ENCODE measurements at places on chromosomes 2 and 18. TPM values are rescaled to one million over a fixed set of nuclear protein-coding genes. Genes with fewer than 3 reads are reported as not detected.

The ATP8B1 gene
- 42.0 TPM for total RNA-seq

The SPC25 gene
- 0.67 TPM for total RNA-seq

The NEB gene
- total RNA-seq = 2.1 TPM

The GPAT2 gene
- total RNA-seq = 4.4 TPM

The TUBA4B gene
- total RNA-seq = 20.3 TPM

The IGFBP2 gene
- total RNA-seq = 75.9 TPM

The ALK gene
- total RNA-seq = 0.09 TPM

The UGT1A9 gene
- not detected for total RNA-seq

GRCh38 chr18:48862132-48862531 is 88.6 kb downstream of the SMAD7 start:
- DNase-seq = no peak

DNA sequence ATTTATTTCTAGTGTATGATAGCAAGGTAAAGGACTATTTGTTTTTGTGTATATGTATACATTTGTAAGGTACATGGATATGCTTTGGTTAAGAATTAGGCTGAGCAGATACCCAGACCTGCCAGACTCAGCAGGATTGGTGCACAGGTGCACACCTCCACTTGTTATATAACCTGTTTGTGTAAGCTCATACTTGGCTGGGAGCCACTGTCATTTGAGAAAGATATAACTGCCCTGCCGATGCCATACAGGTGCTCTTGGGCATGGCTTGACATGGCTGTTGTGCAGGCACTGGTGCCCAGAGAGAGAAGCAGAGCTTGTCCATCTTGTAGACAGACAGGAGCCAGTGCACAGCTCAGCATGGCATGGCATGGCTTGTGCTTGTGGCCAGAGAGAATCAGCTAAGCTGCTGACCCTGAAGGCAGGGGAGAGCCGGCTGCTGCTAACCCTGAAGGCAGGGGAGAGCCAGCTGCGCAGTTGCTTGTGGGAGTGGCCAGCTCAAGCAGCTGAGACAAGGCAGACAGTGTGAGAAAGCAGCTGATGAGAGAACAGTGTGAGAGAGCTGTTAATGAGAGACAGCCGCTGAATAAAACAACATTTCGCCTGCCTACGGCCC is 136.5 kb downstream of the RNF144A start:
- DNase-seq = no peak

DNA sequence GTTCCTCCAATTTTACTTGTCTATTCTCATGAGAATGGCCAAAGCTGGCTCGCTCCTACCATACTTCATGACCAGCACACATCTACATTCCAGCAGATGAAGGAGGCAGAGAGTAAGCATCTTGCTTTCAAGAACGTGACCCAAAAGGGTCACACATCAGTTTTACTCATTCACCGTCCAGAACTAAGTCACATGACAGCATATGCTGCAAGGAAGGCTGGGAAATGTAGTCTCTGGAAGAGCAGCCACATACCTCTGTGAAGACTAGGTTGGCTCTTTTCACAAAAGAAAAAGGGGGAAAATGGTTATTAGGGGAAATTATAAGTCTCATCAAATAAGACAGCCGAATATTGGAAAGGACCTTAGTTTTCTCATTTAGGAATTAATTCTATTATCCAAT is 835.3 kb downstream of the EPHA4 start:
- DNase-seq = no peak

DNA sequence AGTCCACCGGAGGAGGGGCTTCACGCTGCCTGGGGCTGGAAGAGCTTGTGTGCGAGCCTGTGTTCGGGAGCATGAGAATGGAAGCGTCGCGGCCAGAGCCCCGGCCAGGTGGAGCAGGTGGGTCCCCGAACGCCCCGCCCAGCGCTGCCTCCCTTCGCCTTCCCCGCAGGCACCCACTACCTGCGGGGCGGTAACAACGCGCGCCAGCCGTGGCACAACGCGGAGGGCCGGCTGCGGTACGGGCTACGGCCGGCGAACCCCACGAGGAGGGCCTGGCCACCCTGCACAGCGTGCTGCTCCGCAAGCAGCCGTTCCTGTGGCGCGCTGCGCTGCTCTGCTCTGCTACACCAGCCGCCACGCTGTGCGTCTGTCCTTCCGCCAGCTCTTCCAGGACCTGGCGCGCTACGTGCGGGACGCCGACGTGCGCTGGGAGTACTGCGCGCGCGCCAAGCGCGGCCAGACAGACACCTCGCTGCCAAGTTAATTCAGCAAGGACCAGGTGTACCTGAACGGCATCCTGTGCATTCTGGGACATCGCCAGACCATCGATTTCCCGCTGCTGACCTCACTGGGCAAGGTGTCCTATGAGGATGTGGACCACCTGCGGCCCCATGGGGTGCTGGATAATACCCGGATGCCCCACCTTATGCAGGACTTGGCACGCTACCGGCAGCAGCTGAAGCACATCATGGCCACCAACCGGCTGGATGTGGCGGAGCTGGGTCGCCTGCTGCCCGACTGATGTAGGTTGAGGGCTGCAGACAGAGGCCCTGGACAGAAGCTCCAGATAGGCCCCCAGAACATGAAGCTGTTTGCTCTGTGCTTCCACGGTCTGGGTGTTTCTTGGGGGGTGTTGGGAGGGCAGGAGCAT is 200.6 kb downstream of the NAPG start:
- no peak for DNase-seq

GRCh38 chr2:20599861-20600461 is 50.9 kb downstream of the HS1BP3 start:
- no peak for DNase-seq

DNA sequence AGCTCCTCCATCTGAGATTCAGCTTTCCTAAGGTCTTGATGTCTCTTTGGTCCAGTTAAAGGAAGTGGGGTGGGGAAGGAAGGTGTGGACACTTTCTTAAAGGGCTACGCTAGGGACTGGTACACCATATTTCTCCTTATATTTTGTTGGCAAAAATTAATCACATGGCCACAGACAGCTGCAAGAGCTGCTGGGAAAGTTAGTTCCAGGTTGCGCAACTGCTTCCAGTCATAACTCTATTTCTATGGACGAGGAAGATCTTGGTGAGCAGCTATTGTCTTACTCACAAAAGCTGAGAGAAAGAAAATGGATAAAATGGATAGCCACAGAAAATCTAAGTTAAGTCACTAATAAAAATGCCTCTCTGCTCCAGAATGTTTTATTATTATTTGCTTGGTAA is 60.7 kb upstream of the PPM1B start:
- DNase-seq = no peak

DNA sequence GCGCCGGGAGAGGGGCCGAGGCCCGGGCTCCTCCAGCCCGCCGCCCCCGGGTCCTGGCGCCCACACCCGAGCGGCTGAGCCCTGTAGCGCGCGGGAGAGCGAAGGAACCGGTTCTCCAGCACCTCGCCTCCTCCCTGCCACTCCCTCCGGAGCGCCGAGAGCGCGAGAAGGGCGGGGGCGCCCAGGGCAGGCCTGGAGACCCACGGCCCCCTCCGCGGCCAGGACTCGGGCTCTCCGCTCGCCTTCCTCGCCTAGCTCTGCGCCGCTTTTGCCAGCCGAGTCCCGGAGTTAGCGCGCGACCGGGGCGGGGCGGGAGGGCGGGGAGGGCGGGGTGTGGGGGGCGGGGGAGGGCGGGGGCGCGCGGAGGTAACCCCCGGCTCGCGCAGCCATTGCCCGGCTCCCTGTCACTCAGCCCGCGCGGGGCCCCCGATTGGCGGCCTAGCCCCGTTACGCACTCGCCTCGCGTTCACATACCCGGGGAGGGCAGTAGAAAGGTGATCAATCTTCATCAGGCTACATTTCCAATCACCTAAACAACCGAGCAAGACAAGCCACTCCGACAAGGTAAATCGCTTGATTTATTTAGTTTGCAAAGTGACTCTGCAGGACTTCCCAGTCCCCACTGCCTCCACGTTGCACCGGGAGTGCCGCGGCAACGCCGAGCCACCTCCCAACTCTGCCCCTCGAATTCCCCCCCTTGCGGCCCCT is at the start of gene OTX1:
OTX1 (plus strand) TSS at position 497 of the 708 bp plus-strand sequence. CDS start 2,161 bp downstream, outside the sequence.
- DNase-seq = no peak

DNA sequence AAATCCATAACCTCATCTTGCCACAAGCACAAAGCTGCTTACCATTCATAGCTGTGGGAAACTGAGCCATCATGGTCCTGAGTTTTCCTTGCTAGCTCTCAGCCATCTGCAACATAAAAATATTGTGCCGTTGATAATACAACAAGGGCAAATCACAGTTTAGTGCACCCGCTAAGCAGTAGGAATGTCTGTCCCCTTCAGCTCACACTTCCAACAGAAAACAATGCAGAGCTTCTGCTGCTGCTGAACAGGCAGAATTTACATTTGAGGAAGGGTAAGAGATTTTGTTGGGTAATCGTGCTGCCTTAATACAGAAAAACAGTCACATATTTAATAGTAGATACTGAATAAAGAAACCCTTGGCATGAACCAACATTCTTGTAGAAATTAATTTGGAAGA is 32.3 kb downstream of the ITSN2 start:
- DNase-seq = peak; percentile 69

DNA sequence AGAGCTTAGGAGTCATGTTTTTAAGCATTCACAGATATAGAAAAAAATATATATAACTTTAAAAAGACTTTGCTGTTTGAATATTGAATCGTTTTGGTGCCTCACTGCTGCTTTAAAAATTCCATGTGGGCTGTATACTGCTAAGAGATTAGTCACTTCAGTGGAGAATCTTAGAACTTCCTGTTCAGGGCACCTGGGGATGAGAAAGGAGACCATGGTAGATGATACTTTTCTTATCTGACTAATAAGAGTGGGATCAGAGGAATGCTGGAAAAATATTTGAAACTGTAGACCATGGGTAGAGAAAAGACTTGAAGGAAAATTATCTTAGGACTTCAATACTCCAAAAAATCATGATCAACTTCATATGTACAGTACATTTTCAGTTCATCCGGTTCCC is 442.2 kb upstream of the SETBP1 start:
- no peak for DNase-seq

DNA sequence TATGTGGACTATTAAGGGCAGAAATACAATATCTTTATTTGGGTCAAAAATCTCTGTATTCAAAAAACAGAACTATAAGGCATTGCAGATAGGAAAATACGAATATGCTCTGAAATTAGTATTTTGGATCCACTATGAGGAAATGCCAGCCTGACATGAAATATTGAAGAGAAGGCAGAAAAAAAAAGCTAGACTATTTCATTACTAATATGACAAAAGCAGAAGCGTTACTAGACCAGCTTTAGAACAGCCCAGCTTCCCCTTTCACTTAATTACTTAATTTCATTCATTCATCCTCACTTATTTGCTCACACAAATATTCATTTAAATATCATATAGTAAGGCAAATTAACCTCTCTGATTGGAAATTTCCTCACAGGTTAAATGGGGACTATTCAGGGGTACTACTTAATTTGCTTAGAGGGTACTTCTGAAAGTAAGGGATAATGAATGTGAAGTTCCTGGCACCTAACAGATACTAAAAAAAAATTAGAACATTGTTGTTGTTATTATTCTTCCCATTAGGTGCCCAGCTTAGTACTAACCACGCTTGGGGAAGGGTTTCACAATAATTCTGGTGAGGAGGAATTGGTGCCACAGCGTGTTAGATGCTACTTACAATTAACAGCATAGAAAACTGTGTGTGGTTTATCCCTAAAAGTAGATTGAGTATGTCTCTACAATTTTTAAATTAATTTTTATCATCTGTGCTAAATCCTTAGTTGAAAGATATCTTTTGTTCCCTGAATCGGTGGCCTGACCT is 71.1 kb upstream of the CTLA4 start:
- DNase-seq = no peak

GRCh38 chr2:23622966-23623675 is 238.1 kb downstream of the KLHL29 start:
- no peak for DNase-seq

DNA sequence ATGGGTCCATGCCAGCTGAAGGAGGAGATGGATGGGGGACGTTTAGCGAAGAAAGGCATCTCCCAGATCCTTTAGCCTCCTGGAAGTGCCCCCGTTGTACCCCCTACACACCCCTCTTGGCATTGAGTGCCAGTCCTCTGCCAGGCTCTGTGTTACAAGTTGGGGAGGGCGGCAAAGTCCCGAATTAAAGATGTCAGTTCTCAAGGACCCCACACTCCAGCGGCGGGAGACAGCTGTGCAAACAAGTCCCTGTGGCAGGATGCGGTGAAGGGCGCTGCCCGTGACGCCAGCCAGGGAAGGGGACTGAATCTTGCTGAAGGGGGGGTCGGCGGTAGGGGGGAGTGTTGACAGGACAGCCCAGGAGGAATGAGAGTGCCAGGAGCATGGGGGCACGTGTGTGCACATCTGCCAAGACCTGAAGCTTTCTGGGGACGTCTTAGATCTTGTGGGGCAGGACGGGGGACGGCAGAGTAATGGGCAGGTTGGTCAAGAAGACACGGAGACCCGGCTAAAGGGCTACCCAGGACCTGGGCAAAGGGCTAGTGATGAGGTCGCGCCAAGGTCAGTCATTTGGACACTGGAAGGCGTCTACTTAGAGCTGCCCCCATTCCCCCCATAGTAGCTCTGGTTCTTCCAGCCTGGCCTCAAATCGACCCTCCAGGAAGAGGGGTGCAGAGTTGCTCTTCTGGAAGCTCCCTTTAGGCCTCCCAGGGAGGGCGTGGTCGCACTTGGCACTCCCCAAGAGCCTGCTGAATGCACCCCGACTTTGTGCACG is 2.8 kb upstream of the CTDSP1 start:
- peak; percentile 89 for DNase-seq

DNA sequence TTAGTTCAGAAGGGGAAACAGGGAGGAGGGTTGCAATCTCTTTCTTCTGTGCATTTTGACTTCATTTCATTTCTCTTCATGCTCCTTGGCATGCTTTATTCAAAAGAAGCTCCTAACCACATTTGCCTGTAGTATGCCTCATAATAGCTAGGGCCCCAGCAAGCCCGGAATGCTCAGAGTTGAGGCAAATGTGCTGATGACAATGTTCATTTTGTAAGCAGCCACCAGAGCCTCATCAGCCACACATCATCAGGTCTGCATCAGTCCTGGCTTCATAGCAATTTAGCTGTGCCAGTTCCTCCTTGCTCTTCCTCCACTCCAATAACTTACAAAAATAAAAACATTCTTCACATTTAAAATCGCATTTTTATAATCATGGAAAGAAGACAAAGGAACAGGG is 65.4 kb upstream of the MMADHC start:
- DNase-seq = peak; percentile 93
